Cardiac fibroblast (primary cell): ENCODE measurements at places on chromosomes 2 and 18.
A peak's percentile ranks its signal among the peaks of the same experiment; 100 is the strongest.

DNA sequence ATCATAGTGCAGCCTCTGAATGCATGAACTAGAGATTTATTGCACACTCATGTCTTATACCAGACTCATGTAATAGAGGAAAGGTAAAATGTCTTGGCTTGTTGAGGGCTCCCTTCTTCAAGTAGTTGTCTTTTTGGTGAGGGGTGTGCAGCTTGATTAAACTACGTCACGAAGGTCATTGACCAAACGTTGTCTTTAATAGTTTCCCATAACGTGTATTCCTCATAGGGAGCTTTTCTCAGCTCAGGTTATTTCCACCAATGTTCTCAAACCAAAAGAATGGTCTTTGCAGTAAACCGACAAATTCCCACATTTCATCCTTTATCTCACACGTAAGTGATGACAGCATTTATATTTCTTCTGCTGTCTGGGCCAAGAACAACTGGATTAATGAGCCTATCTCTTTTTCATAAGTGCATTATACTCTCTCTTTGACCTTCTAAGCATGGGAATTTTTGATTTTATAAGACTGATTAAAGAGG lies 547.7 kb upstream of the ZEB2 start:
- DNase-seq, result no peak

DNA sequence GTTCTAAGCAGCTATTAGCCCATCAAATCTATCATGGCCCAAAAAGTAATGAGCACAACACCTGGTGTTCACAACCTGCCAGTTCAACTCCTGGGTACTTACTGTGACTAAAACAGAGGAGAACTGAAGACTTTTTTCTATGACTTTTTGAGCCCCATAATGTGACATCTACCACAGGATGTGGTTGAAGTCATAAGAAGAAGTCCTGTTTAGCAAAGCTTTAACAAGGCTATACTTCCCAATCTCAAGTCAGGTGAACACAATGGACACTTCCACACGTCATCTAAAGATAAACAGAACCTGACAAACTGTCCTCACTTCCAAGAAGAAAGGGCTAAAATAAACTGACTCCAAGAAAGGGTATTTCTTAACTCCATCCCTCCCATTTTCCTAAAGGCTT lies 138.8 kb downstream of the ATAD2B start:
- no peak for DNase-seq

GRCh38 chr2:109727929-109728447 lies 66.1 kb upstream of the RGPD5 start:
- DNase-seq, result no peak

- DNase-seq, result peak; percentile 69
Measured at GRCh38 chr18:46067438-46068007, 4.5 kb downstream of the PSTPIP2 start.

DNA sequence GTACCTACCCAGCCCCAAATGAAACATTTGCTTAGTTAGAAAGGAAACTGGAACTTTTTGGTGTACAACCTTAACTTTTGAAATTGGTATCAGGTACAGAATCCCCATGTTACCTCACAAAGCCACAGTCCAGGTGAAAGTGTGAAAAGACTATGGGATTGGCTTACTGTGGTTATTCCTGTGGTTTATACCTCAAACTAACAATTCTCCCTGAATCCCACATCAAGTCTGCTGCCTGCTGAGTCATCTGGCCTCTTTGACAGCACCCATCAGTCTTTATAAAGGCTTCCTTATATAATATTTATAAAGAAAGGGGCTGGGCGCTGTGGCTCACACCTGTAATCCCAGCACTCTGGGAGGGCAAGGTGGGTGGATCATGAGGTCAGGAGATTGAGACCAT lies 164.6 kb downstream of the TMEM247 start:
- DNase-seq, result no peak

DNA sequence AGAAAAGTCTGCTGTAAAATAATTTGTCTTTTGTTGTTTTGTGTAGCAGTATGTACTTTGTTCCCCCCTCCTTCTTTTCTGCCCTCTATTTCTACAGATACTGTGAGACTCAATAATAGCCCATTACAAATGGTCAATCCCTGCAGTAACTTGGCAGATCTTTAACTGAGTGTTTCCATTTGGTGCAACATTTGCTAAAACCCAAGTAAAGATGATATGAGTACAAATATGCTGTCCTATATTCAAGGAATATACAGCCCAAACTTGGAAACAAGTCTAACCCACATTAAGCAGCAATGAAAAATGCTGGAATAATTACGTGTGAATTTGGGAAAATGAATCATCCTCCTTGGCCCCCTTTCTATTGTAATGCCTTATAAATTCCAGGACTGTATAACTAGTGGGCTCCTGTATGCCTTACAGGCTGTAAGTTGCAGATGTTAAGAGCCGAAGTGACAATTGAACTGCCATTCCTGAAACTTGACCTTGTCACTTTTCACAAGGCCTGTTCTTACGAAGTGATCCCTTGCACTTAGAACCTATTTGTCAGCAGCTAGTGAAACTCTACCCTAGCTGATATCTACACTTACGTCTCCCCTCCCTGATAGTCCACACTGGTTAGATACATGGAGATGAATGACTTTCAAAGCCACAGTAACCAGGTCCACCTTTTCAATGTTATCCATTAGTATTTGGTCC lies 104.9 kb downstream of the IRS1 start:
- no peak for DNase-seq

- no peak for DNase-seq
Measured at GRCh38 chr2:71679491-71679890, 226.1 kb downstream of the DYSF start.

GRCh38 chr2:78775291-78775690 lies 250.2 kb upstream of the REG3G start:
- no peak for DNase-seq

DNA sequence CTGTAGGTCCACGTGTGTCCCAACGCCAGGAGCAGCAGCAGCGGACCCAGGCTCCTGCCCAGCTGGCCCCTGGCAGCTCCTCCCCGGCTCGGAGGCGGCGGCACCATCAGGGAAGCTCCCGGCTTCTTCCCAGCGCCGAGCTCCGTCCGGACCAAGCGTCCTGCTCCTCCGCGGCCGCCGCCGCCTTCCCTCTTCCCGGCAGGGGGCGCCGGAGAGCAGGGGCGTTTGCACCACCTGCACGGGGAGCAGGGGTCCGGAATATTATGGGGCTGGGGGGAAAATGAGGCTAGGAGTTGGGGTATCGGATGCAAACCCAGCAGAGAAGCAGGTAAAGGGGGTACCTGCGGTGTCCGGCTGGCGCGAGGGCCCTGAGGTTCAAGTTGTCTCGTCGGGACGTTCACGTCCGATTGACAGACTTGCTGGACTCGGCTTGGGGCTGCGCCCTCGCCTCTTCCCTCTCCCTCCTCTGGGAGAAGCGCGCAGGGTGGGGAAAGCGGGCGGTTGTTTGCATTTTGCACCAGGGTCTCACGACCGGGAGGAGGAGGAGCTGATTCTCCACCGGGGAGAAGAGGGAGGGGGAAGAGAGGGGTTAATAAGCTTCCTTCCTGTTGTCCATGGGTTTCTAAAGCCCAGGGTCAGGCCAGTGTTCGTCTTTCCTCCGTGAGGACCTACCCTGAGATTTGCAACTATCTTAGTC lies at the start of gene CCBE1:
CCBE1 (minus strand) TSS at position 188 of the 697 bp plus-strand sequence.
- DNase-seq, result peak; percentile 83

GRCh38 chr18:70414315-70414900 lies 125.6 kb downstream of the SOCS6 start:
- peak; percentile 49 for DNase-seq

DNA sequence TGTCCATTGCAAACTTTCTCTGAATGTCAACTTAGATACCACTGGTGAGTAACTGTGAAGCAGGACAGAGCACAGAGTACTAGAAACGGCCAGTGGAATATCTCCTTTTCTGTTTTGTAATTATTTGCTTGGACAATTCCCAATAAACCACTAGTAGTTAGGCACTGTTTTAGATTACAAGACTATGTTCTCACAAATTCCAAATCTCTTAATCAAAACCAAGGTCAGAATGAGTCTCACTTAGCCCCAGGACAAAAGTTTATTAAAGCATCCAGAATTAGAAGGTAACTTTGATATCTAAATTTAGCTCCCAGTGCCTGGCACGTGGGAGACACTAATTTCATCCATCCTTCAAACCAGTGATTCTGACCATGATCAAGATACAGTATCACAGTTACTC lies 89.0 kb downstream of the ZNF521 start:
- DNase-seq, result no peak

DNA sequence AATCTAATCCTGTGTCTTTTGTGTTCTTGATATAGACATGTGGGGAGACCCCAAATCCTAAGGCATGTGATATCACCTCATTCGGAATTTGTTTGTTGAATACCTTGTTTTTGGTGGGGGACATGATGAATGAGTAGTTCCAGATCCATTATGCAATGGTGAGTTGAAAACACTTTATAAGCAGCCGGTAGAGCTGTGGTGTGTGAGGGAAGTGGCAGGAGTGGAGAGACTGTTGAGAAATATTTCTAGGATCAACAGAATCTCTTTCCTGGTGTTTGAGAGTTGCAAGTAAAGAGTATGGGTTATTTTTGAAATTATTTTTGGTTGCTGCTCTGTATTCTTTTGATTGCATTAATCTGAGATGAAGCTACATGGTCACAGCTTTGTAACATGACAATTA lies 34.4 kb downstream of the LHCGR start:
- no peak for DNase-seq

GRCh38 chr2:109493176-109493935 lies 120.4 kb downstream of the SEPTIN10 start:
- no peak for DNase-seq
